Karpas-422 (cell line): ENCODE measurements at places on chromosomes 5 and 9.

GRCh38 chr5:123502120-123502519, 9.9 kb upstream of the CSNK1G3 start:
- no peak for DNase-seq

DNA sequence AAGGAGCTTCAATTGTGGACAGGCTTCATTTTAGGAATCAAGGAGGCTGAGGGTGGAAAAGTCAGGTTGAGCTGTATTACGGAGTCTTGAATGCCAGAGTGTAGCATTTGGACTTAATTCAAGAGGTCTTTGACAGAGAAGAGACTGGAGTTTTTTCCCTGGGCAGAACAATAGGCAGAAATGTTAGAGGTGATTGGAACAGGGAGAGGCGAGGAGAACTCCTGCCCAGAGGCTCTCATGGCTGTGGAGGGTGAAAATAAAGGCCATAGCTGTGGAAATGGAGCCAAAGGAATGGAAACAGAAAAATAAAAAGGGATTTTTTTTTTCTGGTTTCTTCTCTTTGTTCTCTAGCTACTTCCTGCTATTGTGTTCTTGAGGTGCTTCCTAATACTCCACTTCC, 3.7 kb upstream of the IFNB1 start:
- no peak for DNase-seq

- no peak for DNase-seq
These were observed 401.1 kb downstream of the EFNA5 start for GRCh38 chr5:107269678-107270077.

- DNase-seq, result no peak
These were observed 184.0 kb upstream of the NR4A3 start for GRCh38 chr9:99637641-99638040.

DNA sequence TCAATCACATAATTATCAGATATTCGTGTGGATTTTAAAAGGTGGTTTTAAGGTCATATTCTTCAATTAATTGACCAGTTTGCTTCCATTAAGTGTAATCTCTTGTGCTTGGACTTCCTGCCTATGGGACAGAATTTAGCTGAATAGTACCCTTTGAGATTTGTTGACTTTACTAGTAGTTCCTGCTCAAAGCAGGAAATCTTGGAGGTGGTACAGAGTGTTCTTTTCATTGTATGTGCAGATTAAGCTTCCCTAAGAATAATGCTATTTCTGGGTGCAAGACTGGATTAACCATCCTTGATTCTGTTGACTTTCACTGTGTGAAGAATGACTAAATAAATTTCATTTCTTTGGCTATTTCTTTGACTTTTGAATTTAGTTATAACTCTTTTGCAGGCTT, 45.4 kb upstream of the ELL2 start:
- DNase-seq, result no peak

DNA sequence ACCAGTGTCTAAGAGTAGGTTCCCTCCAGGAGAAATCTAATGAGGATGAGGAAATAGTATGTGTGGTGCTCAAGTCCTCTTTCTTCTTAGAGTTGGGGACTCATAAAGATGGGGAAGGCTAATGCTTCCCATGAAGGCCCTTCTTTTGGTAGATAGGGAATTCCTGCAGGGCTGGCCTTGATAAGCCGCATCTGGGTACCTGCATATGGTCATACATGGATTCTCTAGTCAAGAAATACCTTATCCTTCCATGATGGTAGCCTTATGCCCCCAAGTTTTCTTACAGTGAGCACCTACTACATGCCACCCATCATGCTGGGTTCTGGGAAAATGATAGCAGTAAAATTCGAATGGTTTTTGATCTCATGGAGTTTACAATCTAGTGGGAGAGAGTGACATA, 382.6 kb downstream of the KDM4C start:
- DNase-seq, result no peak

GRCh38 chr9:122229485-122229837, 704 bp upstream of the LHX6 start:
- DNase-seq, result no peak

- DNase-seq, result no peak
These were observed 249.9 kb downstream of the FSTL4 start for GRCh38 chr5:133362438-133362837.
